ENCODE measurements at places on chromosomes 5 and 9.

DNA sequence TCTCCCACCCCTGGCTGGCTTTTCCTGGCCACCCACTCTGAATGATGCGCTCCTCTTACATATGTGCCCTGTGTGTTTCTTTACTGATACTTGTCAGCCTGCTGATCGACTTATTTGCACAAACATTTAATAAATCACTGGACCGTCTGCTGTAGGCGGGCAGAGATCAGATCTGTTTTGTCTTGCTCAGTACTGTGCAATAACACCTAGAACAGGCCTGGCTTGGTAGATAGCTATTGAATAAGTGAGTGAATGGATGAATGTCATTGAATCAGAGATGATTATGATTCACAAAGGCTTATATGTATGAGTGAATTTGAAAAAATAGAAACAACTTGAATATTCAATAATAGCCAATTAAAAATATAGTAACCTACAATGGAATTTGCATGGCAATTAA, 165.1 kb downstream of the RGS3 start:
- no peak for DNase-seq

DNA sequence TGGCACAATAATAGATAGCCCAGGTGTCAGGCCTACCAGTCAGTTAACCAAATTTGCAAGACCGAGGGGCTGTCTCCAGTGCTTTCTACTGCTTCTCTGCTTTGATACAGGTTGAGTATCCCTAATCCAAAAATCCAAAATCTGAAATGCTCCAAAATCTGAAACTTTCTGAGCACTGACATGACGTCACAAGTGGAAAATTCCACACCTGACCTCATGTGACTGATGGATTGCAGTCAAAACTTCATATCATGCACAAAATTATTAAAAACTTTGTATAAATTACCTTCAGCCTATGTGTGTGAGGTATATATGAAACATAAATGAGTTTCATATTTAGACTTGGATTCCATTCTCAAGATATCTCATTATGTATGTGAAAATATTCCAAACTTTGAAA, 213.5 kb upstream of the PANK3 start:
- DNase-seq: no peak

DNA sequence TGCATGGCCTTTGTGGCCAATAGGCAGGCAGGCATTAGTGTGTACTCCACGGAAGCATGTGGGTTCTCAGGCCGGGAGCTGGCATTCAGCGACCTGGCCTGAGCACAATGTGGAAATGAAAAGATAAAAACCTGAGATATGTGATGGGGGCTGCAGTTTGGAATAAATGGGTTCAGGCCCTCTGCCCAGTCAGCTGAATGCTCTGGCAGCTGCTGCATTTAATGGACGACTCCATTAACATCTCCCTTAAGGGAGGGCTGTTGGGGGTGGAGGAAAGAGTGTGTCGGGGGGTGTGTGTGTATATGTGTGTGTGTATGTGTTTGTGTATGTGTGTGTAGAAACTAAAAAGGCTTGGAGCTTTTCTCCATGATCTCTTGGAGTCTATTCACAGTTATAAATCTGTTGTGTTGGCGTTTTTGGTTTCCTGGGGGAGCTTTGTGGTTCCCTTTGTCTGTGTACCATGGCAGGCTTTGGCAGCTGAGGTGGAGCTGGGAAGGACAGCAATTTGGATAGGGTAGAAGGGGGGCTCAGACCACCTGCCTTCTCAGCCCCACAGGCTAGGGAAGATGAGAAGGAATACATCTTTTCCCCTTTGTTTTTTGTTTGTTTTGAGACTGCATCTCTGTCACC, 27.3 kb upstream of the HSPA9 start:
- peak; percentile 7 for DNase-seq

GRCh38 chr9:63859475-63860215, 1425.4 kb downstream of the FOXD4L5 start:
- no peak for DNase-seq

DNA sequence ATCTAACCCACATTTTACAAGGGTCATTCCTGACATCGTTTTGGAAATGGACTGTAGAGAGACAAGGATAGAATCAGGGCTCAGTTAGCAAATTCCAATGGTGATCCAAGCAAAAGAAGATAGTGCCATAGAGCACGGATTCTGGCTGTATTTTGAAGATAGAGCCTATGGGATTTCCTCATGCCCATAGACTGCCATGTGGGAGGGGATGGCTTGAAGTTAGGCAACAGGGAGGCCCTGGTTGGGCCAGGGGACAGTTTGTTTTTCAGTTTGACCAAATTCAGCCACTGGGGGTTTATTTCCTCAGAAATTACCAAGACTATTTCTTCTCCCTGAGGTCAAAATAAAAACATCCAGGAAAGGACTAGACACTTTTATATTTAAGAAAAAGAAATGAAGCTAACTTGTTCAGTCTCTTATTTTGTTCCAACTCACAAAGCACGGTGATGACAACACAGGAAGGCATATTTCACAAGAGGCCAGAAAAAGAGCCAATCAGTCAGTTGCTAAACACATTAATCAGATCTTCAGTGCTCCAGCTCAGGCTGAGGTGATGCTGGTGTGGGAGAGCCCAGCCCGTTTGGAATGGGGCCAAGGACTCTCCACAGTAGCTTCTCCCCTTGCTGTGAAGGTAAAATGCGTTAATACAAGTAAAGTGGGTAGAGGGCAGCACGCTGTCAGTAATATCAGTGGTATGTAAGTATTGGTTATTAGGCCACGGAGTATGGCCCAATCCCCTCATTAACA, 4.4 kb upstream of the DCTN4 start:
- DNase-seq: no peak

DNA sequence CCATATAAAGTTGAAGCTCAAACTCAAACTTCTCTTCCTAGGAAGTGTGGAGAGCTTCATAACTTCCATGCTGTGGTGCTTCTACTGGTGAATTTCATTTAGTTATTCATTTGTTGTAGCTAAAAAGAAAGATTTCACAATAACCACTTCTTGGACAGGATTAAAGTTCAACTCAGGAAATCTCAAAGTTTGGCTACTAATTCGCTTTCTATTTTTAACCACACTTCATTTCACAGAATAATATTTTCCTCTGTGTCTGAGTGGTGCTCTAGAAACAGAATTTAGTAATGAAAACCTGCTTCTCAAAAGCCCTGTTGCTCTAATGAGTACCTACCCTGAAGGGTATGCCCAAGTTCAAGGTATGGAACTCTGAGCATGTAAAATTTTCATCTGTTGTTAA, 73.9 kb downstream of the ACTBL2 start:
- no peak for DNase-seq

GRCh38 chr5:155004138-155004744, 9.3 kb upstream of the KIF4B start:
- no peak for DNase-seq

DNA sequence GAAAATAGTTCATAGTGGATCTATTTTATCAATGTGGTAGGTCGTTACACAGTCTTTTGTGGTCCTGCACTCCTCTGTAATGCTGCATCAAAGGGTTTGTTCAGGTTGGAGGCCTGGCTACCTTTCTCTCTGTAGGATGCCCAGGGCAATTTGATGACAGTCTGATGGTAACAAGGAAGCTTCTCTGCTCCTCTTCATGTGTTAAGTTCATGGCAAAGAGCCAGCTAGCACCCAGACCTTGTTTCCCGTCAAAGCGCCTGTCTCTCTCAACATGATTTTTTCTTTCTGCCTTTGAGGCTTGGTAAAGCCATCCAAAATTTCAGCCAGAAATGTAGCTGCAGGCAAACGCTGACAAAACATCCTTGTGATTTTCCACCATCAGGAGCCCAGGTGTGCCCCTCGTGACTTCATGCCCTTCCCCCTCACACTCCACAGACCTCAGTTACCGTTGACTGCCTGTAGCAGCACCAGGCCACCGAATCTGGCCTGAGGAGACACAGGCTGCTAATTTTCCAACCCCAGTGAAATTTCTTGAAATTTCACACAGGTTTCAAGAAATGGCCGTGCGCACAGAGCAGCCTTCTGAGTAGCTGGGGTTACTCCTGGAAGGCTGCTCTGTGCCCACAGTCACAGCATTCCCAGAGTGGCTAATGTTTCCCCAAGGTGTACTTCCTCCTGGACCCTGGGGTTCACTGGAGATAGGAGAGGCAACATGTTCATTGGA, 292.7 kb downstream of the CWC27 start:
- no peak for DNase-seq

- DNase-seq: no peak
These were observed 96.7 kb downstream of the SUSD1 start for GRCh38 chr9:112078432-112078831.

- DNase-seq: no peak
These were observed 7.9 kb downstream of the WWC1 start for GRCh38 chr5:168299372-168299771.

GRCh38 chr9:94805051-94805489, 78.6 kb downstream of the AOPEP start:
- DNase-seq: no peak

- no peak for DNase-seq
These were observed 49.1 kb downstream of the SUSD1 start for GRCh38 chr9:112125951-112126388.

DNA sequence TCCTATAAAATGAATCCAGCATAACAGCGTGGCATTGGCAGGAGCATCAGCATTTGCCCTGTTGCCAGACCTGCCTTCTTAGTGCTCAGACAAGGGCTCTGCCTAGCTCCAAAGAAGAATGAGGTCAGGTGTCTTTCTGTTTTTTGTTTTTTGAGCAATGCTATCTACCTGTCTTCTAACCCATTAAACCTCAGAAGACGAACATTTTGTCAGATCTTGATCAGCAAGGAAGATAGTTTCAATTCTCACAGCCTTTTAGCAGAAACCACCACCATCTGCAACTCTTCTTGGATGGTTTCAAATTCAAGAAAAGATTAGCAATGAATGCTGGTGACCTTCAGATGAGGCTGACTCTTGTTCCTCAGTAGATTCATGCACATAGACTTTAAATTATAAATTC, 103.5 kb upstream of the IQGAP2 start:
- DNase-seq: no peak

GRCh38 chr9:126707083-126707482, 93.4 kb downstream of the LMX1B start:
- no peak for DNase-seq

DNA sequence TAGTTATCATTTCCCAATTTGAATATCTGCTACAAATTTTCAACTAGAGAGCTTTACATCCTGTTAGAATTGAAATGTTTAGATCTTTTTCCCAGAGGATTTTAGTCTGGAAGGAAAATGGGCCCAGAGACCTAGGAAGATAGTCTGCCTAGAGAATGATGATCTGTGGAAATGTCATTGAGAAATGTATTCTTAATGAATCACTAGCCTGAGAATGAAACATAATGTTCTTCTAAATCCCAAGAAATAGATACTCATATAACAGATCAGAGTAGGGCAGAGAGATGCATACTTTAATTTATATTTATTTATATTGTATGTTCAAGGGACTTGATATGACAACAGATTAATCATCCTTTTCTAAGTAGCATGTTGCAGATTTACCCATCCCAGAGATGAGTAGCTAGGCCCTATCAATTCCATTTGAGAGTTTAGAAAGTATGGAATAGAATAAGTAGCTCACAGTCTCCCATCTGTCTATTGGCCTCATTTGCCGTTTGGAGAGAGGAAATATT, 25.1 kb upstream of the SLC44A1 start:
- DNase-seq: no peak

DNA sequence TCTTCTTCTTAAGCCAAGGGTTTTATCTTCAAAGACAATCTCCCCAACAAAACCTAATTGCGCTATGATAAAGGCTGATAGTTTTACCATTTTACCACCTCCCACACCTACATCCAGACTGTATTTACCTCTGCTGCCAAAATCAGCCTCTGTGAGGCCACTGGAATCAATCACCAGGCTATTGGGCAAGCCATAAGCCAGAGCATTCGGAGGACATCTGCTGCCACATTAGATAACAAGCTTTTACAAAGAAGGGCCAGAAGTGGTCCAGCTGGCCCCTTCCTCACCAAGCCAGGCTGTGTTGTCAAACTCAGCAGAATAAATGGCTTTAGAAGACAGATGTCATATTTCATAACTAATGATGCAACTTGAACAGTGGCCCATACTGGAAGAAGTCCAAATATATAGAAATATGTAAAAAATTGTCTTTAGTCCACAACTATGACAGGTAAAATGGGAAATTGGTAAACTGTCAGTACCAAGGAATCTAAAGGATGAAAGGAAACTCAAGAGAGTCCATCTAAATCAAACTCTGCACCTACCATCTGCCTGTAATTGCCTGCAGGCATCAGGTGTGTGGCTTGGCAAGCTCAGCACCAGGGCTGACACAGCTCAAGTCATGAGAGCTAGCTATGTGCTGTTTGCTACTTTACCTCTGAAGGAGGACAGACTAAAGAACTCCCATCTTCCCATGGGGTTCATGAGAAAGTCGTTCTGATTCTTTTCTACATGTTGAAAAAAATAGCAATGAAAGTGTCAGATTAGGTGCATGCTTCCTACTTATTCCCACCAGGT, 16.1 kb downstream of the SLC45A2 start:
- no peak for DNase-seq

GRCh38 chr9:100419166-100419565, 7.8 kb upstream of the MSANTD3 start:
- no peak for DNase-seq

GRCh38 chr5:14168793-14169262, 25.7 kb downstream of the TRIO start:
- DNase-seq: no peak

DNA sequence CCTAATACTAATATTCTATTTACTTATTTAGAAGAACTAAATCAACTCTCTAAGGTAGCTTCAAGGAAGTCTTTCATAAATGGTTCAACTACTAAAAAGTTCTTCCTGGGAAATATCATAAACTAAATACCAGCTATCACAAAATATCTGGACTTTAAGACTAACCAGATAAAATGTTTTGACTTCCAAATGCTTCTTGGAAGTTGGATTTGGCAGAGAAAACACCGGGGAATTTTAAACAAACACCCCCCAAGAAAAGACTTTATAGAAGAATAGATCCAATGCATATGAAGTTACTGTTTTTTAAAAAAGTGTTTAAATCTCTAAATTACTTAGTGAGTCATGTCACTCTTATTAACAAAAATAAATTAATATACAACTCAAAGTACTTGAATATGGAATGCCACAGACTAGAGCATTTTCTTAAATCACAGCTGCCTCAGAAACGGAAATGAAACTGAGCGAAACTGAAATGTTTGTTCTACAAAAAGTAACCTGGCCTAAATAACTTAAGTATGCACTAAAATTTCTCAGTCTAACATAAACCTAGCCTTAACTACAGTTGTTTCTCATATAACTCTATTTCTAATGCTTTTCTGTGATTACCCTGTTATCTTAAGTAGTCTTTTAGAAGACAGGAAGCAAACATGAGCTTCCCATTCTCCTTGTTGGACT, 6.8 kb downstream of the ABCA1 start:
- no peak for DNase-seq

GRCh38 chr9:28212979-28213378, 639.7 kb upstream of the C9orf72 start:
- DNase-seq: no peak
